NCI-H1048 (cell line): ENCODE measurements at places on chromosomes 2 and 18.

- DNase-seq = no peak
These were observed 49.4 kb downstream of the TSPYL6 start for GRCh38 chr2:54206596-54206995.

DNA sequence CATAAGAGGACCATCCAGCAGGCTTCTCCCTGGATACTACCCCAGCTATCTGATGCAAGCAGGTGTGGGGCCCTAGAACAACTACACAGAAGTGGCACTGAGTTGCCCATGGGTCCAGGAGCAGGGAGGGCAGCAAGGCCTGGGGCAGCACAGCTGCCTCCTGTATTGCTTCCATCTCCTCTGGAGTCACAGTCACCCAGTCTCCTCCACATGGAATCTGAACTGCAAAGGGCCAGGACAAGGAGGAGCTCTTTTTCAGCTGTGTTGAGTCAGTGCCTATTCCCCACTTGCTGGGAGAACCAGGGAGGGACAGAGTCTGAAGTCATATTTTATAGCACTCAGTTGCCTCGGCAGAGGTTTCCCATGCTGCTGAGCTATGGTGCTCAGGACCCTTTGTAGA, 67.9 kb upstream of the ALPP start:
- no peak for DNase-seq

- DNase-seq = no peak
These were observed 12.0 kb upstream of the SATB2 start for GRCh38 chr2:199469514-199470360.

GRCh38 chr2:183998797-183999190, 599.5 kb upstream of the ZNF804A start:
- DNase-seq = no peak

- no peak for DNase-seq
These were observed 38.5 kb upstream of the KLF11 start for GRCh38 chr2:10004836-10005235.

DNA sequence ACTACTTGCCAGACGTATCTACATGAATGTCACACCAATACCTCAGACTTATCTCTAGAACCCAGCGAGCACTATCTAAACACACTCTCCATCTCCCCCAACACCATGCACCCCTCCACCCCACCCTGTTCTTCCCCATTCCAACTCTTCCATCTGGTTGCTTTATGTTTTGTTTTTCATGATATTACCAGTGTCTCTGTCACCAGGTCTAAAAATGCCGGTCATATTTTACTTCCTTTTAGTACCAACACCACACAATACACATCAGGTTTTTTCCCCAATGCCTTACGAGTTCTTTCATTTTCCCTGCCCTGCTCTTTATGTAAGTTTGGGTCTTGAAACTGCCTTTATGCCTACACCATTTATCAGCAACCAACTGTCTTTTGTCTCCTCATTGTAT, 10.2 kb upstream of the ITGA4 start:
- DNase-seq = no peak

GRCh38 chr2:178208817-178209216, 14.5 kb downstream of the OSBPL6 start:
- DNase-seq = no peak

DNA sequence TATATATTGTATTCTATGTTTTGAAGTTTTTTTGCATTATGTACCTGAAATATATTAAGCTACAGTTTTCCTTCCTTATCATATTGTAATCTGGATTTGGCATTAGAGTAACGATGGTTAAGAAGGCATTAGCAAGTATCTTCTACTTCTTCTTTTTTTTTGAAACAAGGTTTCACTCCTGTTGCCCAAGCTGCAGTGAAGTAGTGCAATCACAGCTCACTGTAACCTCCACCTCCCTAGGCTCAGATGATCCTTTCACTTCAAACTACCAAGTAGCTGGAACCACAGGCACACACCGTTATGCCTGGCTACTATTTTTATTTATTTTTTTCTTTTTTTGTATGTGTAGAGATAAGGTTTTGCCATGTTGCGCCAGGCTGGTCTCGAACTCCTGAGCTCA, 201.1 kb downstream of the ZNF804A start:
- DNase-seq = no peak

- no peak for DNase-seq
These were observed 34.8 kb downstream of the USP34 start for GRCh38 chr2:61436092-61436491.

DNA sequence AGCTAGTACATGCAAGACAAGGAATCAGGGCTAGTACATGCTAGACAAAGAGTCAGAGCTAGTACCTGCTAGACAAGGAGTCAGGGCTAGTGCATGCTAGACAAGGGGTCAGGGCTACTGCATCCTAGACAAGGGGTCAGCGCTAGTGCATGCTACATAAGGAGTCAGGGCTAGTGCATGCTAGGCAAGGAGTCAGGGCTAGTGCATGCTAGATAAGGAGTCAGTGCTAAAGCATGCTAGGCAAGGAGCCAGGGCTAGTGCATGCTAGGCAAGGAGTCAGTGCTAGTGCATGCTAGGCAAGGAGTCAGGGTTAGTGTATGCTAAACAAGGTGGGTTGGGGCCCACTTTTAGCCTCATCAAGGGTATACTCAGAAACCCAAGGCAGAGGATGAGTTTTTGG, 90.1 kb upstream of the FAM136A start:
- no peak for DNase-seq

GRCh38 chr18:13587001-13587400, 139.4 kb downstream of the FAM210A start:
- DNase-seq = no peak

DNA sequence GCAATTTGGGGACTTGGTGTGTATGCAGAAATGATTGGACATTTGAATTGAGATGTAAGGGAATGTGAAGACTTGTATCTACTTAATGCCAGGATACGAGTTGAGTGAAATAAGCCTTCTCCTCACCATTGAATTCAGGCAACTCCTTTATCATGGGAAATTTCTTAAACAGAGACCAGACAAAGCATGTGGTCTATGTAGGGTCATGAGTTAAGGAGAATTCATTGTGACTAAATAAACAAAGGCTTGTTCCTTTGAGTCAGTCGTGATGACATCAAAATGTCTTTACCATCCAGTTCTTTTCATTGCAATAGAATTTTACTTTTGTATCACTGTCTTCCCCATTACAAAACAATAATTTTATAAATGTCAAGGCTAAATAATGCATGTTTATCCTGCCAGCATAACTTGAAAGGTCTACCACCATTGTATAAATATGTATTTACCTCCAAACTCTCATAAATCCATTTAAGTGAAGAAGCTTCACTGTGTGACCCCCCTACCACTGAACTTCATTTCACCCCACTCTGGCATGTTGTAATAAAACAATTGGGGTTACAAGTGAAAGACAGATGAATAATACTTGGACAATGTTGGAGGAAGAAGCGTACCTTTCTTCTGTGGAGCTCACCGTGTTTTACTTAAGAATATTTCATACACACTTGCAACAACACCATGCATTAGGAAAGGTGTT, 149.4 kb downstream of the EPHA4 start:
- no peak for DNase-seq

DNA sequence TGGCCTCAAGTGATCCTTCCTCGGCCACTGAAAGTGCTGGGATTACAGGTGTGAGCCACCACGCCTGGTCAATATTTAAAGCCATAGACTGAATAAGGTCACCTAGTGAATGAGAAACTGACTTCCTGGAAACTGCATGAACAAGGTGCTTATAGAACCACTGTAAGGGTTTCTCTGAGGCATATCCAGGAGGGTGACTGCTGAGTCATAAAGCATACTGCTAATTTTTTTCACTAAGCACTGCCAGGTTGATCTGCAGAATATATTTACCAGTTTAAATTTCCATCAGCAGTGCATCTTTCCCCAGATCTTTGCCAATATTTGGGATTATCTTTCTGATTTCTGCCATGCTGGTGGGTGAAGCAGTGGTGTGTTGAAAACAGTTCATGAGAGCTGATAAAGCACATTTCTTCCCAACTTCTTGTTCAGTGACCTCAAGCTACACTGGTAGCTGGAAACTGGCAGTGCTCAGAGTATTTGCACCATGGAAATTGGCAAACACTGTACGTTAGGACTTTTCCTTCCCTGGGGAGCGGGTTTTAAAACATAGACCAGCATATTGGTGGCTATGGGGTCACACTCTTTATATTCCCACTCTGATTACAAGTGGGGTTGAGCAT, 4.2 kb upstream of the CLIP4 start:
- DNase-seq = no peak

GRCh38 chr18:63307551-63308200, 11.9 kb downstream of the BCL2 start:
- DNase-seq = no peak

DNA sequence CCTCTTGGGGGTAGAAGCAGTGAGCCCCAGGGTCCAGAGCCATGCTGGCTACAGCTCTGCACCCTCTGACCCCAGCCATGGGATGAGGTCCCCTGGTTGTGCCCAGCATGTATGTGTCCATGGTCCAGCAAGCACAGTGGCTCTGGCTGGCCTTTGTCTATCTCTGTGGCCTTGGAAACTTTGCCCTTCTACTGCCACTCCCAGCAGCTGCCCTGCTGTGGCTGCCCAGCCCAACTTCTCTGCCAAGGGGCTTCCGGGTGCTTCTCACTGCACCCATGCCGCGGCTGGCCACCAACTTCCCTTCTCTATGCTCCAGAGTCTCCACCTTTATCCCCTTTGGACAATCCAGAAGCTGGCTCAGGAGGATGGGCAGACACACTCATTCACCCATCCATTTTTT, 18.8 kb downstream of the TMEM185B start:
- no peak for DNase-seq

DNA sequence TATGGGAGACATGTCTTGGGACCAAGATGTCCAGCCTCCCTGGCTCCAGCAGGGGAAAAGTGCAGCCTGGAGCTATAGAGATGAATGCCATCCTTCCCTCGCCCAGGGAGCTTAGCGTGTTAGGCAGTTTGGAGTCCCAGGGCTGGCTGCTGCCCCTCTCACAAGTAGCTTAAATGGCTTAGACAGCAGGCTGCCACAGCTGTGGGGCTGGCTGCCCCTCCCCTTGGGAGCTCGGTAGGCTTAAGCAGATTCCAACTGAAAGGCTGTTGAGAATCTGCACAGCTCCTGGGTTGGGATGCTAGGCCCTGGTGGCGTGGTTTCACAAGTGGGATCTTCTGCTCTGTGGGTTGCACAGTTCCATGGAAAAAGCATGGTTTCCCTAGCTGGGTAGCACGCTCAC, 940.5 kb upstream of the DDX18 start:
- DNase-seq = no peak
